ENCODE measurements at places on chromosomes 5 and 9.

DNA sequence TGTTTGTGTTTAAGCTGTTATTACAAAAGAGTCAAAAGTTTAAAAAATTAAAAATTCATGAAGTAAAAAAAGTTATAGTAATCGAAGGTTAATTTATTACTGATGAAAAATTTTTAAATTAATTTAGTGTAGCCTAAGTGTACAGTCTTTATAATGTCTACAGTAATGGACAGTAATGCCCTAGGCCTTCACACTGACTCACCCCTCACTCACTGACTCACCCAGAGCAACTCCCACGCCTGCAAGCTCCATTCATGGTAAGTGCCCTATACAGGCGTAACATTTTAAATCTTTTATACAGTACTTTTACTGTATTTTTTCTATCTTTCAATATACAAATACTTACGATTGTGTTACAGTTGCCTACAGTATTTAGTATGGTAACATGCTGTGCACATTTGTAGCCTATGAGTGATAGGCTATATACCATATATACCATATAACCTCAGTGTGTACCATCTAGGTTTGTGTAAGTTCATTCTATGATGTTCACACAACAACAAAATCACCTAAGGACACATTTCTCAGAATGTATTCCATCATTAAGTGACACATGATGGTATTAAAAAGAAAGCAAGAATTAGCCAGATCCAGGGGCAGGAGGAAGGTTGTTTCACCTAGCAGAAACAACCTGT is 40.1 kb downstream of the DCAF10 start:
- no peak for DNase-seq

- DNase-seq = no peak
These were observed 53.6 kb upstream of the RANBP6 start for GRCh38 chr9:6068983-6069382.

DNA sequence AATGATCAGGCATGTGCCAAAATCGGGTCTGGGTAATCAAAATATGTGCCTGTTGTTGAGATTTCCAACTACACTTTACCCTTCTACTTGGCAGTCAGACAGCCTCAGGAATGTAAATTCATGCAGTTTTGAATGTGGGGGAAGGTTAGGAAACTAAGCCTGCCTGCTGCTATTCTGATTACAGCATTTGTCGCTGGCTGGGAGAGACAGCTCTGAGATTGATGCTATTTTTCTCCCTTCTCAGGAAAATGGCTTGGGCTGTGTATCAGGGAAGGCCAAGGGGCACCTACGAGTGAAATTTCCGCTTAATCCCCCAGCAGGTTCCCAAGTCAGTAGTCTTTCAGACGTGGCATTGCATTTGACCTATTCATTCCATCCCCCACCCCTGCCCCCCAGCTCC is 3.6 kb upstream of the RGS7BP start:
- no peak for DNase-seq

DNA sequence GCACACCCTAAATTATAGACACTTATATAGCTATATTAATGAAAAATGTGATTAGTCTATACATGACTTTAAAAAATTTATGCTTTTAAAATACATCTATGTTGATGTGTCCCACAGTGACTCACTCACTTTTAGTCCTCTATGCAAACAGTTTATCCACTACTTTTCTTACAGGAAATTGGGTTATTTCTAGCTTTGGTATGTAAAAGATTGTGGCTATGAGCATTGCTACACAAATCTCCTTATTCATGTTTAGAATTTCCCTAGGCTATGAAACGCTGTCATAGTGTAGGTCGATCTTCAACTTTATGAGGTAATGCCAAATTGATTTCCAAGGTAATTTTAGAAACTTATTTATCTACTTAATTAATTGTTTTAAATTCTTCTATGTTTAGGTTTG is 687.4 kb downstream of the PRR16 start:
- DNase-seq = no peak

GRCh38 chr9:92360083-92360482 is 34.3 kb downstream of the CENPP start:
- DNase-seq = no peak

DNA sequence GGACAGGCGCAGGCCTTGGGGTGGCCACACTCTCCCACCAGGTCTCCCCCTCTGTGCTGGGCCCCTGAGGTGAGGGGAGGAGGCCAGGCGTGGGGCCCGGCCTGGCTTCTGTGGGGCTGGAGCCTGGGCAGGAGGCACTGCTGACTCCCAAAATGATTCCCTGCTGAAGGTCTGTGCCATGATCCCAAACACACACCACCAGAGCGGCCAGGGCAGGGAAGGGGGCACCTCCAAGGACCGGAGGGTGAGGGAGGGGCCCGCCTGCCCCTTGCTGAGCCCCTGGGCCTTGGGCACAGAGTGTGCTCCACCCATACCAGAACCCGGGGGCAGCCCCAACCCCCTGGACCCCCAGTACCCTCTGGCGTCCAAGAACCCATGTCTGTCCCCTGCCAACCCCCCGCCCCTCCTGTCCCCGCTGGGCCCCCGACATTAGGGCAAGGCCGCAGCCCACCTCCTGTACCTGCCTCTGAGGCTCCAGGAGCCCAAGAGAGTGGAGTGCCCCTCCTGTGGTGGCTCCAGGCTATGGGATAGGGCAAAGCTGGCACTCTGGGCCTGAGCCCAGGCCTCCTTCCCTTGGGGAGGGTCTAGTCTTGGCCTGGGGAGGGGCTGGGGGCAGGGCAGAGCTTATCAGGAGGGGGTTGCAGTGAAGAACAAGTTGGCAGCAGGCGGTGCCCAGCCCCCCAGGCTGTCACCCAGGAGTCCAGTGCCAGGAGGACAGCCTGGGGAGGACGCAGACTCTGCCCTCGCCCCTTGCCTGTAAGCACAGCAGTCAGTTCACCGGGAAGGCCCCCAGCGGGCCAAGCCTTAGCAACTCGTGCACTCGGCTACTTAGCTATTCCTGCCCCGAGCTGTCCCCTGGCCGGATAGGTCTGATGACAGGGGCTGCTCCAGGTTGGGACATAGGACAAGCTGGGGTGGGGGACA is 2.6 kb upstream of the EGFL7 start:
- no peak for DNase-seq

DNA sequence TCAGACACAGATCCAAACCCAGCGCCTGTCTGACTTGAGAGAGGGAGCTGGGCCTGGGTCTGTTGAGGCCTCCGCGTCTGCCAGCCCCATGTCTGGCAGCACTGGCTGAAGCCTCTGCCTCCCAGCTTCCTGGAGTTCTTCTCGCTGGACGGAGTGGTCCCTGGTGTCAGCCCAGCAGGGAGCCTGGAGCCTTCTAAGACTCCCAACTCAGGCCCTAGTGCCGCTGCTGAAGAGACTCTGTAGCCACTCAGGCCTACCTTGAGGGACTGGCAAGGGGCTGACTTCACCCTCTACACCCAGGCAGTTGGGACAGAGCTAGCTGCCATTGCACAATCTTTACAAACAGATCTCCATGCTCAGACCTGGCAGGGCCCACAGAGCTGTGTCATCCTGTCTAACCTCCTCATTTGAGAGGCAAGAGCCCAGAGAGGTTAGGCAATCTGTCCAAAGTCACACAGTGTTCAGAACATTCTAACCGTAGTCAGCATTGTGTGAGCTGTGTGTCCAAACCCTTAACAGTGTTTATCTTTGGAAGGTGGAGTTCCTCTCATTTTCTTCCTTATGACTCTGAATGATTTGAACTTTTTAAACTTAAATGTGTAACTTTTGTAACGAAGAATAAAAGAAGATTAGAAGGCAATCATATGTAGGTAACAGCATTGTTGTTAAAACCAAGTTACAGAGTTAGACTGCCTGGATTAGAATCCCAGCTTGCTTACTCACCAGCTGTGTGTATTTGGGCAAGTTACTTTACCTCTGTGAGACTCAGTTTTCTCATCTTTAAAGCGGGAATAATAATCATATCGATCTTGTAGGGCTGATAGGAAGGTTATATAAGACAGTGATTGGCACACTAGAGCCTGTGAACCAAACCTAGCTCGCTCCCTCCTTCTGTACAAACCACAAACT is 4.6 kb upstream of the DUSP1 start:
- no peak for DNase-seq

DNA sequence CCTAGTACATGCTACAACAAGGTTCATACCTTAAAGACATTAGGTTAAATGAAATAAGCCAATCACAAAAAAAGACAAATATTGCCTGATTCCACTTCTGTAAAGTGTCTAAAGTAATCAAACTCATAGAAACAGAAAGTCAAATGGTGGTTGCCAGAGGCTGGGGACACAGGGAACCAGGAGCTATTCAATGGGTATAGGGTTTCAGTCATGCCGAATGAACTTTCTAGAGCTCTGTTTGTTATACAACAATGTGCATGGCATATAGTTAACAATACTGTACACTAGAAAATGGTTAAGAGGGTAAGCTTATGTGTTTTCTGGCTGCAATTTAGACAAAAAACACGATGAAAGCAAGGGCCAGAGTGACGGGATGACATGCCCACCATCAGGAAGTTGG is 70.8 kb upstream of the EGFLAM start:
- DNase-seq = no peak

DNA sequence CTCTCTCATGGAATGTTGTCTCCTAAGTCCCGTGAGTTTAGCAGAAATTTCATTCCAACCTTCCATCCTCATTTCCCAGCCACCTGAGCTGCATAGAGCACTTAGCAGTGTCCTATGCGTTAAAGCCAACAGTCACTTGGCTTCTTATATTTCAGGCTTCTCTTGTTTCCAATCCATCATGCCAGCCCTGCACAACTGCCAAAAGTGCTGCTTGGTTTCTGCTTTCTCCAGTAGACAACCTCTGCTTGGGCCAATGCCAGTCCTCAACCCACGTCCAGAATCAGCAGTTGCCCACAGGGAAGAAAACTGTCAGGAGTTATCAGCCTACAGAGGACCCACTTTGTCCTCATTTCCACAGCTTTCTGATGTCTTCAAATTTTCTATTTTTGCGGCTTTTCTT is 42.5 kb downstream of the KCNIP1 start:
- DNase-seq = no peak

DNA sequence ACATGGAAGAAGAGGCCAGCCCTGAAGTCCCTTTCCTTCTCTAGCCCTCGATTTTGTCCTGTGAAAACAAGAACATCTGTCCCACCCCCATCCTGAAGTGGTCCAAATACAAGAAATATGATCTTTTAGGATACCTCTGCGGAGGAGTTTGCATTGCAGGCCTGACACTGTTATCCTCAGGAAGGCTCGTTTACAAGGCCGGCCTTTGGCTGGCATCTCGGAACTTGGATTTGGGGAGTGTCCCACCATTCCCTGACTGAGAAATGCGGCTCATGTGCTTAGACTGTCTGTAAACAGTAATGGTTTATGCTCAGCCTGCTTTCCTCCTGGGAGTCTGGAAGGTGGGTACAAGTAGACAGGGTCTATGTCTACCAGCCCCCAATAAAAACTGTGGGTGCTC is 26.4 kb downstream of the WHRN start:
- DNase-seq = no peak

DNA sequence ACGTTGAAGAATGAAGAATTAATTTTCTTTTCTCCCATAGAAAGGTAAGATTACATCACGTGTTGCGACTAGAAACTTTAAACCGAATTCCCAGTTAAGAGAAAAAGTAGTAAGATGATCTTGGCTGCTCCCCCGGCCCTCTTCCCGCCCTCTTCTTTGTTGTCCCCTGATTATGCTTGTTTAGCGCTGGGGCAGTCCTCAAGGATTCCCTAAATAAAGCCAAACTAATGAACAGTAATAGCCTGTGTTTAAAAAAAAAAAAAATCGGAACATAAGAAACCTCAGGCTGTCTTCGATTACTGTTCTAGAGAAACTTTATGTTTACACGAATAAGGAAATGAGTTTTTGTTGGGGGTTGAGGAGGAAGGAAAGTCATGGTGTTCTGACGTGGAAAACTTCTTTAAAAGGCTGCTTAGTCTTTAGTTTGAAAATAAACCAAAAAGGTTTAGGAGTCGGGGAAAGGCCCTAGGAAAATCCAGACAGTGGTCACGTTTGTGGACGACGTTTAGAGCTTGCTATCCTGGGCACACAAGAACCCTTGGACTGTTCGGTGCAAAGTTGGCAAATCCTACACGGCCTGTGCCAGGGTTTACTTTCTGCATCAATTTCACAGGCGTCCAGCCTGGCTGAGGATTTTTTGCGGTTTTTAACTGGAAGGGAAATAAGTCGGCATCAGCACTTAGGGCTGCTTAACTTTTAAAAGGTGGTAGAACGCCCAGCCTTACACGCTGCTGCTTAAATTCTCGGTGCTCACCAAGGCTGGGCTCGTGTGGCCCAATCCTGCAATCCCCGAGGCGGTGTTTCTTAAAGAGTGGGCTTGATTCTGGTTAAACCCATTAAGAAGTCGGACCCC is 1.1 kb upstream of the MAT2B start:
- peak; percentile 12 for DNase-seq

DNA sequence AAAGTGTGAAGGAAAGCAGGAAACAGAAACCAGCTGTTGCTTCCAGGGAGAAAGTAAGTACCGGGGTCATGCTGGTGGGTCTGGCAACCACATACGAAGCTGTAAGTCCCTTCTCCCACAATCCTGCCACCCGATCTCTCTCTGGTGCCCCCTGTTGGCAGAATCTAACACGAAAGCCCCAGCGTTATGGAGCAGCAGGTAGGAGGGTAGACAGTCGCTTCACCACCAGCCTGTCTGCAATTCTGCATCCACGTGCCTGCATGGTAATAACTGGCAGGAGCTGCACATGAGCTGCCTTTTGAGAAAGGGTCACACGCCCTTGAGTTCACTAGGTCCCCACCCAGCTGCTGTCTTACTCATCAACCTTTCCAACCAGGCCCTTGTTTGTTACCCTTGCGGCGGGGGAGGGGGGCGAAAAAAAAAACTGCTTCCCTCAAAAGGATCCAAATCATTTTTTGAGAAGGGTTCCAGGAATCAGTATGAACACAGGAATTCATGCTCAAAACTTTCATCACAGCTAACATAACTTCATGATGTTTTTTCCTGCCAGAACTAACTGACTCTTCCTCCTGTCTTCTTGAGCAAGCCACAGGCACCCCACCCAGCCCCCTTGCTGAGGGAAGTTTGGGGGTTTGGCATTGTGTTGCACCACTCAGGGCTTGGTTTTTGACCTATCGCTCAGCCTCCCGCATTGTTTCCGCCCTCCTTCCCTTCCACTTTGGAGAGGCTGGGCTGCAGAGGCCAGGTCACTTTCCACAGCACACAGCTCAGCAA is 19.6 kb upstream of the TMEM252 start:
- peak; percentile 31 for DNase-seq

- DNase-seq = no peak
These were observed 8.5 kb downstream of the HNRNPK start for GRCh38 chr9:83971485-83971884.

- no peak for DNase-seq
These were observed 23.1 kb downstream of the SHLD3 start for GRCh38 chr5:65647941-65648340.
